Kidney (tissue), 22 donors: ENCODE measurements at places on chromosomes 12 and 14.
A peak's percentile ranks its signal among the peaks of the same experiment; 100 is the strongest.

DNA sequence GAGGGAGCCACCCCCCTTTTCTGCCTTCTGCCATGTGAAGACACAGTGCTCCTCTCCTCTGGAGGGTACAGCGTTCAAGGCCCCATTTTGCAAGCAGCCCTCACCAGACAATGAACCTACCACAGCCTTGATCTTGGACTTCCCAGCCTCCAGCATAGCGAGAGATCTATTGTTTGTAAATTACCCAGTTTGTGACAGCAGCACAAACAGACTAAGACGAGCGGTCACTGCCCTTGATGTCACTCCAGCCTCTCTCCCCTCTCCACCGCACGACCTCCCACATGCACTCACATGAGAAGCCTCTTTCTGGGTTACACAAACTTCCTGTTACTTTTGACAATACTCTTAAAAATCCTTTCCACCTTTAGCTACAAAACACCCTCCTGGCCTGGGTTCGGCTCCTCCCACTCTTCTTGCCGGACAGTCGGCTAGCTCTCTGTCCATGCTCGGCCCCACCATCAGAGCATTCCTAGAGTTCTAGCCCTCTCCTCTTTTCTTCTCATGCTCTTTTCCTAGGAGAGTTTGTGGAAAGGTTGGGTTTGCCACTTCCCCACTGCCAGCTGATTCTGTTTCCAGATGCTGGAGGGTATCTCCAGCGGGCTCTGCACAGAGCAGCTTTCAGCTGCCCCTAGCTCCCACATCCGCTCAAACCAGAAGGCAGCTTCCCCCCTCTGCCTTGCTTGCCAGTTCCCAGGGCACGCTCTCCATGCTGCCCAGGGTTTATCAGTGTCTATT is 124.3 kb downstream of the FOXN3 start:
- no peak for DNase-seq

GRCh38 chr12:96226401-96226800 is 32.2 kb downstream of the ELK3 start:
- DNase-seq, result no peak

DNA sequence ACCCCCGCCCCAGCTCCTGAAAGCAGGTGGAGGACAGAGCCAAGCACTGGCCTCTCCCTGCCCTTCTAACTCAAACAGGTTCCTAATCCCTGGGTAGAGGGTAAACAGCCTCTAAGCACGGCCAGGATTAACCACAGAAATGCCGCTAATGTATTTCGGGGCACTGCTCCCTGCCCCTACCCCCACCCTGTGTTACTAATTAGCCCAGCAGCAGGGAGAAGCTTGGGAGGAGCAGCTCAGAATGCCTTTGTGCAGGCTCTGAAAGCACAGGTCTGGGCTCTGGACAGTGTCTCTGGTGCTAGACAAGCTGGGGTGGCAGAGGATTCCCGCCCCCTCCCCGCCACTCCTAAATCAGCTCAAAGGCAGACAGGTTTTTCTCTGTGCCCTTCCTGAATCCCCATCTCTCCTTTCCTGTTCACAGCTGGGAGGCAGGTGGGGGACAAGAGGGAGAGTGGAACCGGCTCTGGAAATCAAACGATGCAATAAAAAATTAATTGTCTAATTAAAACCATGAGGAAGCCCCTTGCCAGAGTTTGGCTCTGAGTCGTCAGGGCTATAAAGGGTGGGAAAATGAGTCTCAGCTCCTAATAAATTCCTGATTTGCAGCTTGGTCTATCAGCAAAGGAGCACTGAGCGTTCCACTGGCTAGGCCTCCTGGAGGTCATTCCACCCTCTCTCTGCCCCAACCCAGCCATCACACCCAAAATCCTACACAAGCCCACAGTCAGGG is 53.0 kb downstream of the SMUG1 start:
- peak; percentile 71 for DNase-seq

DNA sequence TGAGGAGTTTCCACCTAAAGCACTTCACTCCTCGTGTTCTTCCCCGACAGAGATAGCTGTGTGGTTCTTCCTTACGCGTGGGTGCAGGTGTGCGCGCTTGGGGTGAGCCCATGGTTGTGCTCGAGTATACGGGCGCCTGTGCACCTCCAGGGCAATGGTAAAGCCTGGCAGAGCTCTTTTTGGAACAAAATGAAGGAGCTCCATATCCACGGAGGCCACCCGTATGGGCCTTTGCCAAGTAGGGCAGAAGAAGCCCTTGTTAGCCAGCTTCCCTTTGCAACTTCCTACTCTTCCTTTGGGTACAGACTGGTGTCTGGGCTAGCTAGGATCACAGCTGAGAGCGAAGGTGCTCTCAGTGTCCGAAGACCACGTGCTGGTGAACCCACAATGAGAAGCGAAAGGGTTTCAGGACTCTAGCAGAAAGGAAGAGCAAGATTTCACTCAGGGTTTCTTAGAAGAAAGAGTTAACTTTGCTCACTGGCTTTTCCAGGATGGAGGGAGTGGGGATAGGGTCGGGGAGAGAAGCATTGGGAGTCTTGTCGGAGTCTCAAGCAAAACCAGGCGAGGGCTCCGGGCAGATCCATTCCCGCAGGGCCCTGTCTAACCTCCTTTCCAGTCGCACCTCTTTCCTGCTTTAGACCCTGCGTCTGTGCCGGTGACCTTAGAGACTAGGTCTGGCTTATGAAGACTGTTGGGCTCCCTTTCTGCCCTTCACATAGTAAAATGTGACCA is 960 bp upstream of the LRFN5 start:
- DNase-seq, result peak; percentile 93

- no peak for DNase-seq
Measured at GRCh38 chr12:127909041-127909440, 357.9 kb upstream of the TMEM132C start.

DNA sequence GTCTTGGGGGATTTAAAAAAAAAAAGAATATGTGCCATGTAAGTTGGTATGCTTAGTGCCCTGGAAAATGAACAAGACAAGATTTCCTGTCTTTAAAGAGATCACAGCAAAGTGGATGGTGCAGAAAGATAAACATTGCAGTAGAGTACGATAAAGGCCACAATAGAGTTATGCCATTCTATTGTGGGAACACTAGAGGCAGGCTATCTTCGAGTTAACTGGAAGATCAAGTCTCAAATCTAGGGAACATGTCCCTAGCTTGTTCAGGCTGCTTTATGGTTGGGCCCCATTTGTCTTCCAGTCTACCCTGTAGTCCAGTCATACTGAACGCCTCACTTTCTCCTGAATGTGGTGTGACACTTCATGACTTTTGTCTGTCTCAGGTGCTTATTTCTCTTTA is 18.7 kb upstream of the CCT2 start:
- DNase-seq, result no peak

DNA sequence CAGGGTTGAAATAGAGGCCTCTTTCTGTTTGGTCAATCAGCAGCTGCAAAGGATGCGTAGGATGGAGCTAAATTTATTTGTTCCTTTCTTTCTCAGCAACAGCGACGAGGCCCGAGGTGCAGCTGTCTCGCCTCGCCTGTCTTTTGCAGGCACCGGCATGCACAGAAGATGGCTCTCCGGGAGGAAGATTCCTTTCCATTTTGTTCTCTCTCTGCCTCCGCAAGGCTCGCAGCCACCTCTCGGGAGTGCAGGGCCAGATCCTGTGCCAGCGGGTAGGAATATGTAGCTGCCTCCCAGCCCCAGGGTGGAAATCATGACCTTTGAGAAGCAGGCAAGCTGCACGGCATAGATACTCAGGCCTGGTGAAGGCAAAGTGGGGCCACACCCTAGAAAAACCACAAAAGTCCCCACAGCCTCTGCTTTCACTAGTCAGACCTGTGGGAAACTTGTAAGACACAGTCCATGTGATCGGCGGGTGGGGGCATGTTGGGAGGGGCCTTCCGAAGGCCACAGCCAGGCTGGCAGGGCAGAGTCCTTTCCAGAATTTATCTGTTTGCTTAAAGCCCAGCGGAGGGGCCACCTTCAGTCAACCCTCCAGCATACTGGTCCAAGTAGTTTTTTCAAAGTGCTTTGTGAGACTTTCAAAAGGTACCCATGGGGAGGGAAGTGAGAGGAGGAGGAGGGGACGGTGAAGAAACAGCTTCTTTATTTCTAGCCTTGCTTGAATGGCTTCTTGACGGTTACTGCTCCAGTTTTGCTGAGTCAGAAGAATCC is at the start of gene MAP1LC3B2:
Gene MAP1LC3B2, plus strand, starts transcription at position 220 of the 774 bp plus-strand sequence. CDS start 16,562 bp downstream, outside the sequence.
- DNase-seq, result peak; percentile 89

GRCh38 chr14:59532419-59532818 is 44.2 kb downstream of the CCDC175 start:
- no peak for DNase-seq

DNA sequence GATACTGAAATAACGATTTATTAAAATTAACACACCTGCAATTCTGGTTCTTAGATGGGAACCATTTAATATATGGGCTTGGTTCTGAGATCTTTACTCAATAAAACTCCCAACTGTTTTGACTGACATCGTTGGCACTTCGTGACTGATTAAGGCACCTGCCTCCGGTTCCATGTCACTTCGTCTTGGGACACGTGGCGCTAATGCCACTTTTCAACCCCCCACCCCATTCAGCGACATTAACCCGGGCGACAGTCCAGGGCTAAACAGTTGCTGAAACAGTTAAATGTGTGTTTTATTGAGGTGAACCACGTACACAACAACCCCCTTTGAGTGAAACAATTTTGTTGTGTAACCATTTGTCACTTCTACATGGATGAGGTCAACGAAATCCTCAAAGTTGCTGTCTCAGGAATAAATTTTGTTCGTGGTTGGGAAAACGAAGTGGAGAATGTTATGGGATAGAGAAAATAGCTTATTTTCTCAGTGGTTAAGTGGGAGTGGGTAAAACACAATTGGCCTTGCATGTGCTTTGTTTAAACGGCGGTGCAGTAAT is 9.9 kb upstream of the SLC38A2 start:
- peak; percentile 47 for DNase-seq

- no peak for DNase-seq
Measured at GRCh38 chr12:6061660-6062059, 62.8 kb downstream of the VWF start.

GRCh38 chr14:72519543-72519942 is 374.4 kb downstream of the DPF3 start:
- no peak for DNase-seq

DNA sequence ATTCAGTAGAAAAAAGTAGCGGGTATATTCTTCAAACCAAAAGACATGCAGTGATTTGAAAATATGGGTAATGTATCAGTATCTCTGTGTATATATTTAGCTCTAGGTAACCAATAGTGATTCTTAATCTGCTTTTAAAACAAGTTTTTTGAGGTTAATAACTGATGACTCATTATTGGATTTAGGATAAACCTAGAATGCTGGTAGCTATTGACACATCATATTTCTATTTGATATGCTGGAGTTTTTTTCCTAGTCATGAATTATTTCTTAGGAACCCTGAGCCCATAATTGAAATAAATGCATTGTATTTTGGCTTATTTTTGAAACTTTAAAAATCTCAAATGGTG is 15.5 kb downstream of the ARF6 start:
- no peak for DNase-seq

- no peak for DNase-seq
Measured at GRCh38 chr14:61433169-61433568, 111.8 kb downstream of the PRKCH start.

DNA sequence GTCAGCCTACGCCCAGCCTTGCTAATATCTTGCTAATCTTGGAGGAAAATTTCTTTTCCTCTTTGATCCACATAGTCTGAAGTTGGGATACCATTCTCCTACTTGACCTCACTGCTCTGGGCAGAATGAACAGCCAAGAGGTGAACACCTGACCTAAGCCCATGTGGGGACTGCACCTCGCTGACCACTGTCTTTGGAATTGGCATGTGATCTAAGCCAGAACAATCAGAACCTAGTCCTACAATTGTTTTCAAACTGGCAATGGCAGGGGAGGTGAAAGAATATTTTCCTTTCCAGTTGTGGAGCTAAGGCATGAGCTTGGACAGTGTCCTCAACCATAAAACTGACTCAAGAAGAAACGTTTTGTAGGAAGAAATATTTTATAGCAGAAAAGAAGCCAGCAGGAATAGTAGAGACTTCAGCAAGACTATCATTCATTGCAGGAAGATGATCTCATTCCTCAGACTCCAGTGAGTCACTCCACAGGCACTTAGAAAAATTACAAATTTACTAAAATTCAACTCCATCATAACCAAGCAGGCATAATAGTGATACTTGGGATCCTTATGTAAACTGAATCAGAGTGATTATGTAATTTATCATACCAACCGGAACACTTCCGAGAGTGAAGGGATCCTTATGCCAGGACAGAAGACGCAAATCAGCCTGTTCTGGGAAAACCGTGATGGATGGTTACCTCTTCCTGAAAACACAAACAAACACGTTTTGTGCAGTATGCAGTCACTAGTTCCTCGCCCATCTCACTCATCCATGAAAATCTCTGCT is 14.7 kb downstream of the PTPRO start:
- DNase-seq, result no peak
